GM23248 (cell line): ENCODE measurements at places on chromosomes 4 and X. TPM values are rescaled to one million over a fixed set of nuclear protein-coding genes. Genes with fewer than 3 reads are reported as not detected.

- no peaks in the 10 kb centered on the region for H3K4me1 ChIP-seq
- no peaks in the 10 kb centered on the region for H3K36me3 ChIP-seq
- H3K27me3 ChIP-seq, result peaks cover 51% of the 10 kb centered on the region
- H3K27ac ChIP-seq, result no peak overlapping the region
Observed at GRCh38 chr4:154489558-154490233, 1.9 kb downstream of the DCHS2 start.

- H3K4me3 ChIP-seq, result no peak overlapping the region
- DNase-seq, result no peak
- H3K27ac ChIP-seq, result no peak overlapping the region
- peaks cover 62% of the 10 kb centered on the region for H3K4me1 ChIP-seq
- no peaks in the 10 kb centered on the region for H3K36me3 ChIP-seq
- no peaks in the 10 kb centered on the region for H3K27me3 ChIP-seq
Observed at GRCh38 chr4:152359208-152360044, 176.5 kb downstream of the FBXW7 start.

DNA sequence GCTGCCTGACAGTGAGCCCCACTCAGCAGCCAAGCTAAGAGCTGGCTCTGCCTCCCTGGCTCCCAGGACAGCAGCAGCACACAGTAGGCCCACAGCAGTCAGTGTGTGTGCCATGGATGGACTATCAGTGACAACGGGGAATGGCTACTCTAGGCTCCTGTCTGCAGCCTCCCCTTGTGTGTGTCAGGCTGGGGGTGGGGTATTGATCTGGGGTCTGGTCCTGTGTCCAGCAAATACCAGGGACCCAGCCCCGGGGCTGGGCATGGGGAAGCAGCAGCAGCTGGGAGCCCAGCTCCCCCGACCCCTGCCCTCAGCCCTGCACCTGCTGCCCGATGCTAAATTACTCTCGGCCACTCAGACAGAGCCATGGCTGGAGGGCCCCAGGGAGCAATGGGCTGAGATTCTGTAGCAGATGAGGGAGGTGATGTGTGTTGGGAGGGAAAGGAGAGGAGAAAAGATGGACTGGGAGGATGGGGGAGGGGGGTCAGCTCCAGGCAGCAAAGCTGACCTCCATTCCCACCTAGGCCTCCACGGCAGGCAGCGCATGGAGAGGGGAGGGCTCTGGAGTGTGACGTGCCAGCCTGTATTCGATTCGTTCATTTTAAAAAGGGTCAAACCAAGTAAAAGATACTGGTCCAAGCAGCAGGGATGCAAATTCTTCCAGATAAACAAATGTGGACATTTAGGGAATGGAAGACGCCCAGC lies 61.3 kb upstream of the CRMP1 start:
- no peaks in the 10 kb centered on the region for H3K36me3 ChIP-seq
- no peaks in the 10 kb centered on the region for H3K4me1 ChIP-seq

GRCh38 chr4:185580699-185581098 lies 45.4 kb upstream of the PDLIM3 start:
- no peak overlapping the region for H3K4me3 ChIP-seq
- no peak for DNase-seq
- no peaks in the 10 kb centered on the region for H3K4me1 ChIP-seq
- H3K27me3 ChIP-seq, result no peaks in the 10 kb centered on the region
- H3K36me3 ChIP-seq, result no peaks in the 10 kb centered on the region

Gene GAB3
- total RNA-seq, result 0.25 and 0.76 TPM in 2 replicates

GRCh38 chrX:50147972-50148371 lies 52.8 kb downstream of the AKAP4 start:
- H3K36me3 ChIP-seq, result no peaks in the 10 kb centered on the region
- no peaks in the 10 kb centered on the region for H3K4me1 ChIP-seq
- no peaks in the 10 kb centered on the region for H3K27me3 ChIP-seq
- H3K4me3 ChIP-seq, result no peak overlapping the region
- H3K27ac ChIP-seq, result no peak overlapping the region

DNA sequence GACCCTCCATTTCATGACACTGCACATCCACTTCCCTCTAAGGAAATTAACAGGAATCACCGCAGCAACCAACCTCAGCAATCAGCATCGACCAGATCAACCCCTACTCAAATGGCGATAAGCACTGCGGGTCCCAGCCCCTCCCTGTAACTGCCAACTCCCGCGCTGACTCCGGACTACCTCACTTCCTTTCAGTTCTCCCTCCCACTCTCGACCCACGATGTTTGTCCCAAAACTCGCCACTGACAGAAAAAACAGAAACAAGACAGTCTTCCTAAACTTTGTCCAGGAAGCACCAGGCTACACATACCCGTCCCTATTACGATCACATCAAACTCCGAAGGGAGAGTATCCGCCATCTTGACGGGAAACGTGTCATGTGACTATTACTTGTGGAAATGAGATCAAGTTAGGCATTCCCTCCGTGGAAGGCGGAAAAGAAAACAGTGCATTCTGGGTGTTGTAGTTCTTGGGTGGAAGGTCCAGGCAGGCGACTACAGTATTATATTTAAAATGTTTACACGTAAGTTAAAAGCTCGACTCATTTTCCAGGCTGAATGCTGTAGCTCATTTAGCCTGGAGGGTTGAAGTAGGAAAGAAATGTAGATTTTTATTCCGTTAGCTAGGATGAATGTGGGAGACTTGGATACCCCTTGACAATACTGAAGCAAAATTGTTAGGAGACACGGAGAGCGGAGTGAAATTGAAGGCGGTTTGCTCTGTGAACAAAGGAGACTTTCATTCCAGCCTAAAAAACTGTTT lies at the start of gene CHM:
TSS of gene CHM (minus strand) at position 385 of the 762 bp plus-strand sequence. CDS start at position 359, 26 bp downstream.
- peak within 1 kb of the TSS; percentile 98 for H3K4me3 ChIP-seq
- peaks cover 12% of the 10 kb centered on the region; the same call in 1 of the 2 replicates for H3K4me1 ChIP-seq
- DNase-seq, result peak; percentile 87
- no peaks in the 10 kb centered on the region for H3K36me3 ChIP-seq
- H3K27ac ChIP-seq, result peak within 1 kb of the TSS; percentile 99

Gene HPGDS
- total RNA-seq, result not detected in 2 replicates

GRCh38 chr4:168247603-168248002 lies 70.9 kb downstream of the DDX60 start:
- no peaks in the 10 kb centered on the region for H3K27me3 ChIP-seq
- no peak for DNase-seq
- no peak overlapping the region for H3K27ac ChIP-seq
- no peak overlapping the region for H3K4me3 ChIP-seq
- H3K4me1 ChIP-seq, result no peaks in the 10 kb centered on the region

Gene IBSP
- not detected in 2 replicates for total RNA-seq

- no peaks in the 10 kb centered on the region for H3K27me3 ChIP-seq
- H3K4me3 ChIP-seq, result no peak overlapping the region
- no peaks in the 10 kb centered on the region for H3K4me1 ChIP-seq
Observed at GRCh38 chr4:150722908-150723362, 141.0 kb downstream of the MAB21L2 start.

Gene RGS12
- 13.2 and 15.2 TPM in 2 replicates for total RNA-seq

- H3K36me3 ChIP-seq, result no peaks in the 10 kb centered on the region
- no peak overlapping the region for H3K4me3 ChIP-seq
- no peaks in the 10 kb centered on the region for H3K27me3 ChIP-seq
- H3K4me1 ChIP-seq, result no peaks in the 10 kb centered on the region
- H3K27ac ChIP-seq, result no peak overlapping the region
Observed at GRCh38 chr4:28073860-28074555, 1213.4 kb downstream of the STIM2 start.

Gene TCEAL6
- total RNA-seq, result not detected in 2 replicates

Gene PNMA6F
- not detected in 2 replicates for total RNA-seq

Gene SPATA4
- total RNA-seq, result not detected in 2 replicates

DNA sequence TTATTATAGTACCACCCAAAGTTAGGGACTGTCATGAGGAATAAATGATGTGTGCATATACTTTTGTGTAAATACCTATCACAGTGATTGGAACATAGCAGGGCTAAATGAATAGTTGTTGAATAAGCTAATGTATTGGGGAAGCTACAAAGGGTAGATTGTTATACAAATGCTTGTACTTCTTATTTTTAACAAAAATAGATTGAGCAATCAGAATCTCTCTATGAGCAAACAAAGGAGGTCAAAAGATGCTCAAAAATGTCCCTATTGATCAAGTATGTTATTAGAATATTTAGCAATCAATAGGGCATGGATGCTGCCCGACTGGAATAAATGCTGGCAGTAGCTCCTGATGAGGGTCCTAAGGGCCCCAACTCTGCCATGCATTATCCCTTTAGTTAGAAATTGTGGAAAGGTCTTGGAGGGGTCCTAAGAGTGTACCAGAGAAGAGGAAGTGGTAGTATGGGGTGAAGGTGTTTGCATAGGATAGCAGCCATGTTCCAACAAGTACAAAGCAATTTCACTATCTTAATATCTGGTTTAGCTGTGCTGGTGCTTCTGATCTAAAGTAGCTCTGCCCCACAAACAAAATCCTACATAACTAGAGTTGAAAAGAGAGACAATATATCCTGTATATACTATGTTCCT lies 33.1 kb upstream of the TAPT1 start:
- no peaks in the 10 kb centered on the region for H3K27me3 ChIP-seq
- peaks cover 3% of the 10 kb centered on the region for H3K4me1 ChIP-seq
- no peak for DNase-seq
- no peak overlapping the region for H3K27ac ChIP-seq
- no peaks in the 10 kb centered on the region for H3K36me3 ChIP-seq
- H3K4me3 ChIP-seq, result no peak overlapping the region

GRCh38 chr4:104868958-104869357 lies 277.7 kb upstream of the TET2 start:
- H3K27me3 ChIP-seq, result no peaks in the 10 kb centered on the region
- no peaks in the 10 kb centered on the region for H3K36me3 ChIP-seq
- H3K4me1 ChIP-seq, result no peaks in the 10 kb centered on the region
- no peak overlapping the region for H3K27ac ChIP-seq

Gene MAGEA8
- not detected in 2 replicates for total RNA-seq

Gene SMIM10L2A
- not detected in 2 replicates for total RNA-seq

GRCh38 chr4:6703786-6704185 lies 5.9 kb downstream of the MRFAP1L1 start:
- H3K4me3 ChIP-seq, result no peak overlapping the region
- peaks cover 25% of the 10 kb centered on the region for H3K36me3 ChIP-seq
- DNase-seq, result peak; percentile 61
- H3K27me3 ChIP-seq, result no peaks in the 10 kb centered on the region
- H3K4me1 ChIP-seq, result peaks cover 21% of the 10 kb centered on the region

Gene DRD5
- not detected in 2 replicates for total RNA-seq

Gene ADGRG4
- 0.25 TPM in 1 of 2 replicates, not detected in the other for total RNA-seq

Gene CCDC120
- total RNA-seq, result 0.22 TPM in 1 of 2 replicates, not detected in the other

Gene STATH
- not detected in 2 replicates for total RNA-seq

DNA sequence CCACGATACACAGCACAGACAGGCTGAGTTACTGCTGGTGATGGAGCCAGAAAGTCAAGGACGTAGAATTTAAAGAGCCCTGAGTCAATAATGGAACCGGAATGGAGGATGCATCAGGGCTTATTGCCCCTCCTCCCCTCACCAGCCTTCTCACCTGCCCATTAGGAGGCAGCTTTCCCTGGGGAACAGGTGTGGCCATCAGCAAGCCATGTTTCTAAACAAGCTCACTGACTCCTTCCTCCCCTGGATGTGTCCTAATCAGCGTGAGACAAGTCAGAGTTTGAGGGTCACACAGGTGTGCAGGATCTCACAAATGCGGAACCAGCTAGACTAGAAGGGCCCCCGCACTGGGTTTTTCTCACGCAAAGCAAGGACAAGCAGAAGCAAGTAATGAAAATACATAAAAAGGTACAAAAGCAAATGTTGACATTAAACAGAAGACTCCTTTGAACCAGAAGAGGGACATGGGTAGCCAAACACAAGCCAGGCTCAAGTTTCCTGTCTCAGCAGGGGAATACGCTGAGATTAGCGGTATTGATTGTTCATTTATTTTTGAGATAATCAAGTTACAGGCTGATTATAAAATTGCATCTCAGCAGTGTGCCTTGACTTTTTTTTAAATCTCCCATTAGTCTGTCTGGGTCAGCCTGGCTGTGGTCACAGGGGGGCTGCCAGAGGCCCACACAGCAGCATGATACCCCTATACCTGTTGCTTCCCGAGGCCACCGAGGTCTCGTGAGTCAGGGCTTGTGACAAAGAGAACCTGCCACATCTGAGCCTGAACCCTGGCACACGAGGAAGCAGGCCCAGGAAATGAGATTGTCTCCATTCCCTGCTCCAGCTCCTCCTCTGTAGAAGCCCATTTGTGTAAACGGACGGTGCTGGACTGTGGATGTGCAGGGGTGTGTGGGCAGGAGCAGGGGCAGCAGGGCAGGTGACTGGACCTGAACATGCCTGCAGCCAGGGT lies 37.4 kb downstream of the CCKAR start:
- no peaks in the 10 kb centered on the region for H3K27me3 ChIP-seq
- H3K36me3 ChIP-seq, result no peaks in the 10 kb centered on the region
- no peak overlapping the region for H3K27ac ChIP-seq

DNA sequence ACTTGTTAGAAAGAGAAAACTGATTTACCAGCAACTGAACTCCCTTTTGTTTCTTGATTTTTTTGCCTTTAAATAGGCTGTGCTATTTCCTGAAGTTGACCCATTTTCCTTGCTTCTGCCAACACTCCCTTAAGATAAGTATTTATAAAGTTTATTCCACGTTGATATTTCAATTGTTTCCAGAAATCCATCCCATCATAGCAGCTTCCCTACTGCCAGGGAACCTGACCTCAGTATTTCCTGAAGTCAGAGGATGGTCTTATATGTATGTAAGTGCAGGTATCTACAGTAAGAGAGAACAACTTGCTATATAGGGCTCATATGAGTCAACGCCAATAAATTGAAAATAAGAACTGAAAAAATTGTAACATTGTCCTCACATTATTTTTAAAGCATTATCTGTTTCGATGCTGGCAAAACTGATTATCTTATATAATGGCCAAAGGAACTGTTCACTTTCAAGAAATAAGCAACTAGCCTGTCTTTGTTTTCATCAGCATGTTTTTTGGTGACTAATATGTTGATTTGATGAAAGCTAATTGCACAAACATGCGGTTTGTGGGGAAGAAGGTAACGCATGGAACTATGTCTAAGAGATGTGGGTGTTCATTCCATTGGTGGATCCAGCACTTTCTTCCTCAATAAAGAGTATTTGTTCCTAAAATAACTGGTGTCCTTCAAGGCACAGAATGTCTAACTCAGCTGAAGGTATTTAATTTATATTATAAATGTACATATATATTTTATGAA lies 4.7 kb downstream of the LIMCH1 start:
- no peaks in the 10 kb centered on the region for H3K27me3 ChIP-seq
- no peak overlapping the region for H3K27ac ChIP-seq
- no peak overlapping the region for H3K4me3 ChIP-seq
- no peaks in the 10 kb centered on the region for H3K36me3 ChIP-seq
- no peak for DNase-seq

DNA sequence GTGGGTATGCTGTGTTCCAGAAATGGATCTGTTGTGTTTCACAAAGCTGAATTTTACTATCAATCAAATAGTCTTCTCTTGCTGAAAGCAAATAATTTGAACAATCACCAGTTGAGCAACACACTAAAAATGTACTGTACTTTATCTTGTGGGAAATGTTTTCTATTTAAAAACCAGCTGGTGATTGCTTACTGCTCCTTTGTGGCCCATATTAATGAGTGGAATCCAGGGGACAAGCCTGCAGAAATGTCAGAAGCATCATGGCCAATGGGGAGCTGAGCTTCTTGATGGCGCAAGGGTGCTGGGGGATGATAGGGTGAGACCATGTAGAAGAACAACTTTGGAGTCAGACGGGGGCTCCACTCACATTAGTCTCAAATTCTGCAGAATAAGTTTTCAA lies 346.2 kb downstream of the ARHGAP10 start:
- no peaks in the 10 kb centered on the region for H3K4me1 ChIP-seq
- no peak for DNase-seq
- peaks cover 15% of the 10 kb centered on the region; the same call in 1 of the 2 replicates for H3K36me3 ChIP-seq
- no peak overlapping the region for H3K4me3 ChIP-seq
